ENCODE measurements at places on chromosomes 4 and X.

- no peak for DNase-seq
Measured at GRCh38 chrX:11953615-11954014, 184.7 kb upstream of the FRMPD4 start.

- no peak for DNase-seq
Measured at GRCh38 chrX:20263474-20263873, 3.2 kb downstream of the RPS6KA3 start.

DNA sequence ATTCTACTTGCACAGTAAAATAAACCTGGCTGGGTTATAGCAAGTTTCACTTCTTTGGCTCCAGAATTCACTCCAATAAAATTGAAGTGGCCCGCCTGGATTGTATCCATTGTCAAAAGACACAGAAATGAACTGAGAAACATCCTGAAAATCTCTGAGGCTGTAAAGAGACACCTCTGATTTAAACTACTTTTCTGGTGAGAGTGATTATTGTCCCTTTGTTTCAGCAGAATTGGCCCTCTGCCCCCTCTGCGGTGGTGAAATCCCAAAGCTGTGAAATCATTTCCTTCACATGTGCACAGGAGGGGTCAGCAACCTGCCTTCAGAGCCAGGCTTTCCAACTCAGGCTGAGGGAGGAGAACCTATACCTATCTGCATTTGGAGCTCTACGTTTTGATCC, 23.0 kb downstream of the GAB3 start:
- DNase-seq = no peak

GRCh38 chr4:10521424-10521823, 64.2 kb upstream of the ZNF518B start:
- no peak for DNase-seq

DNA sequence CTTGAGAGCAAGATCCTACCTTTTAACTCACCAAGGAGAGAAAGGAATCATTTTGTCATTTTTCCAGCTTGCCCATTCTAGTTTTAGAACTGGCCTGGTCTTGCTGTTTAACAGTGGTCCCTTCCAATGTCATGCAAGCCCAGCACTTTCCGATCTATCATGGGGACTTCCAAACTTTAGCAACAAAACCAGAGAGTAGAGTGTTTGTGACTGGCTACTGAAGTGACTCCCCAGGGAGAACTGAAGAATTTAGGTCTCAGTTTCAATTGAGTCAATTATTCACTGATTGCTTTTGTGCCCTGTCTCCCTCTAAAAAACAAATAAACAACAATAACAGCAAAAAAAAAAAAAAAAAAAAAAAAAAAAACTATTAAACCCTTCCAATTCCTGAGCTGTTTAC, 108.3 kb downstream of the LHFPL1 start:
- DNase-seq = no peak

- DNase-seq = no peak
Measured at GRCh38 chr4:106268786-106269185, 47.2 kb downstream of the TBCK start.

- no peak for DNase-seq
Measured at GRCh38 chr4:121145430-121145829, 18.7 kb downstream of the TNIP3 start.

DNA sequence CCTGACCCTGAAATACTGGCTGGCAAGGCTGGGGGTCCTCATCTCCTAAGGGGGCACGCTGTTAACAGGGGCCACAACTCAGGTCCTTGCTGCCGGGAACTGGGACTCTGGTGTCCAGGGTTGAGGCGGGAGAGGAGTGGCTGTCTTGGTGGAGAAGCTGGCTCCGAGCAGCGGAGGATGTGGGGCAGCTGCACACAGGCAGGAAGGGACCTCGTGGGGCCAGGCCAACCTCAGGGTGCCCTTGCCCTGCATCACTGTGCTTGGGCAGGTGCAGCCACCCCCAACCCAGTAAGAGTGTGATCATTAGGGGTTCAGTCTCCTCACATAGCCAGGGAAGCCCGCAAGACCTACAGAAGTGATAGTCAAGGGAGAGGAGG, 12.6 kb upstream of the PDE6B start:
- DNase-seq = no peak

DNA sequence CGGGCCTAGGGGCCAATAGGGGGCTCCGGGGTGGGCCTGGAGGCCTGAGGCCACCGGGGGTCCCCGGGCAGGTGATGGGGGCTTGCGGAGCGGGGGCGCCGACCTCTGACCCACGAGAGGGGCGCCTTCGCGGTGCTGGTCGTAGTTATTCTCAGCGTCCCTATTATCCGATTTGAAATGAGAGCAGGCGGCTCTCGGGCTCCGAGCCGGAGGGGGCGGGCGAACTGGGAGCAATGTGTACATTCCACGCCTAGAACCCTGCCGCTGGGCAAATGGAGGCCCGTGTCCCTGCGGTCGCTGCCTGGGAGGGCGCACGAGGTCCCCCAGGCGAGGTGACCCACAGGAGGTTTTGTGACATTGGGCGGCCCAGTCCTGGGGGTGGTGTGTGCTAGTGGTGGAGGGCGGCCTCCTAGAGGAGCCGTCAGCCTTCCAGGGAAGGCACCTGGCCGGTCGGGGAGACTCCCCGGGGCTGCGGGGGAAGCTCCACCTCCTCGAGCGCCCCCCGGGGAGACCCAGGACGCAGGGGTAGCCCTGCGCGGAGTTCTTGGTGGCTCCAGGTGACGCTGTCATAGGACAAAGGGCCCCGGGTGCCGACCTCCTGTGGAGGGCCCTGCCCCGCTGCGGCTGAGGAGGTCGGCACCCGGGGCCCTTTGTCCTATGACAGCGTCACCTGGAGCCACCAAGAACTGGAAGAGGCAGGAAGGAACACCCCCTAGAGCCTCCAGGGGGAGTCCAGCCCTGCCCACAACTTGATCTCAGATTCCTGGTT, 102.6 kb upstream of the PRKX start:
- DNase-seq = peak; percentile 8

DNA sequence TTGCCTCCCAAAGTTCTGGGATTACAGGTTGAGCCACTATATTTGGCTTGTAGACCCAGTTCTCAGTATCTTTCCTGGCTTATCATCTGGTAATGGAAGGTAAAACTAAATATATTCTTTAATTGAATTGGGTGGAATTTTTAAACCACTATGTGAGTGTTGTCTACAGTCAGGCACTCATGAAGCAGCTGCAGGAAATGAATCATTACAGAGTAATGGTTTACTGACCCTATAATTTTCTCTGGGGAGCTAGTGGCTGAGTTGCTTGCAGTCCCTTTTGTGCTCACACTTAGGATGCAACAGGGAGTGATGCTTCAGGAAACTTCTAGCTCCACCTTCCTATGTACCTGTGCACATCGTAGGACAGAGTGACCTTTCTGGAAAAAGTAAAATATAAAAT, 4.1 kb upstream of the UGT2B7 start:
- DNase-seq = no peak

DNA sequence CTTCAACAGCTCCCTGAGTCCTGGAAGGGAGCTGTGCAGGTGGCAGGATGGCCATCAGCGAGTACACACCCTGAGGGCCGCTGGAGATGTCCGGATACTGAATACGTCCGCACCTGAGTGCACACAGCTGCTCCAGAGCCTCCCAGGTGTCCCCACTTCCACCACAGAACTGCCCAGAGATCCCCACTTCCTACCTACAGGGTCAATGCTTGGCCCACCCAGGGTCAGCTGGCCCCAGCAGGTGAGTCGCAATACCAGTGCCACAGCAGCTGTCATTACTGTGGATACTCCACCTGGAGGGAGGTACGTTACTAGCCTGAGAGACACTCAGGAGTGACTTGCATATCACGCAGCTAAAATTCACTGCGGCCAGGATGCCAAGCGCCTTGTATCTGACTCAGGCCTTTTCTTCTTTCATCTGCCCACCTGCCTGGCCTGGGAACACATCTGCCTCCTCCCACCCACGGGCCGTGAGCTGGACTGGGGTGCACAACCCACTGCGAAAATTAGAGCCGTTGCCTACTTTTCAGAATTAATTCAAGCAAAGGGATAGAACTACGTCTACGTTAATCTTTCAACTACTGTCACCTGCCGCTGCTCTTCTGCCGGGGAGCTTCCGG, 9.4 kb downstream of the C4orf50 start:
- no peak for DNase-seq

GRCh38 chrX:53683556-53684414, 2.7 kb downstream of the HUWE1 start:
- peak; percentile 97 for DNase-seq

DNA sequence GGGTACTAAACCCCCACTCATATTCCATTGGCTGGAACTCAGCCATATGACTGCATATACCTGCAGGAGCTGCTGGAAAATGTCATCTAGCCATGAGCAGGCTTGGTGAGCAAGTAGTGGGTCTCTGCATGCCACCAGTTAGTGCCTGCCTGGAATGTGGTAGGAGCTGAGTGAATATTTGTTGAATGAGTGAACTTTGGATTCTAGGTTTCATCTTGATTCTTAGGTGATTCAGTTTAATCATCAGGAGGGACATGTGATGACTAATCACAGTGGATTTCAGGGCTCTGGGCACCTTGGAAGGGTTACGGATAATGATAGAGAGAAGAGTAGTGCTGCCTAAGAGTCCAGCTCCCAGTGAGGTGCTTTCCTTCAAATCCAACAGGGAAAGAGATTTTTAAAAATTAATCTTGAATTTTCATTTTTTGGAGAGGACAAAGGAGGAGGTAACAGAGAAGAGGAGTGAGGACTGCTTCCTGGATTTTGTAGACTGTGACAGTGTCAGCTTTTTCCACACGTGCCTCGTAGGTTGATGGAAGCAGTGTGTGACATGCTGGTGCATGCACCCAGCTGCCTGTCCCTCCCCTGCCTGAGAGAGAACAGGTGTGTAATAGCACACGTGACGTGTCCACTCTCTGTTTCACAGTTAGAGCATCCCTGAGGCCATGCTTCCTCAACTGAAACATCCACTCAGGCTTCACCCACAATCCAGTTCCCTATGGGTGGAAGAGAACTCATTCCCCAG, 30.4 kb downstream of the NHS start:
- DNase-seq = no peak

- peak; percentile 67 for DNase-seq
Measured at GRCh38 chr4:139863531-139863930, 197.9 kb downstream of the MGST2 start.

DNA sequence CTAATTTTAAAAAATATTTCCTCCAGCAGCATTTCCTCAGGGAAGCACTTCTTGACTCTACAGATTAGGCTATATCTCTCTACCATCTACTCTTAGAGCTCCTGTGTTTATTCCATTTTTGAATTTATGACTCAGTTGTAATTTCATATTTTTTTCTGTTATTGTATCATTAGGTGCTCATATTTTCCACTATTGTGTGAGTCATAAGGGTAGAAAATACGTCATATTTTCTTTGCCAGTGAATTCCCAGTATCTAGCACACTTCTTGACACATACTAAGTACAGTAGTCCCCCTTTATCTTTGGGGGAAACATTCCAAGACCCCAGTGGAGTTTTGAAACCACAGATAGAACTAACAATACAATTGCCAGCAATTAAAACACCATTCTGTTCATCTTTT, 431.2 kb downstream of the GASK1B start:
- DNase-seq = no peak
